ENCODE measurements at places on chromosomes 3 and 15.

DNA sequence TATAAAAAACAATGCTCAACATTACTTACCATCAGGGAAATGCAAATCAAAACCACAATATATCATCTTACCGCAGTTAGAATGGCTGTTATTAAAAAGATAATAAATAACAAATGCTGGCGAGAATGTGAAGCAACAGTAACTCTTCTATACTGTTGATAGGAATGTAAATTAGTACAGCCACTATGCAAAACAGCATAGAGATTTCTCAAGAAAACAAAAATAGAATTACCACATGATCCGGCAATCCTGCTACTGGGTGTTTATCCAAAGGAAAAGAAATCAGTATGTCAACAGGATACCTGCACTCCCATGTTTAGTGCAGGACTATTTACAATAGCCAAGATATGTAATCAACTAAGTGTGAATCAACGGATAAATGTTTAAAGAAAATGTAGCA, 48.1 kb downstream of the ADAM10 start:
- no peak for DNase-seq

- no peak for DNase-seq
These were observed 74.1 kb upstream of the POMGNT2 start for GRCh38 chr3:43180027-43180426.

DNA sequence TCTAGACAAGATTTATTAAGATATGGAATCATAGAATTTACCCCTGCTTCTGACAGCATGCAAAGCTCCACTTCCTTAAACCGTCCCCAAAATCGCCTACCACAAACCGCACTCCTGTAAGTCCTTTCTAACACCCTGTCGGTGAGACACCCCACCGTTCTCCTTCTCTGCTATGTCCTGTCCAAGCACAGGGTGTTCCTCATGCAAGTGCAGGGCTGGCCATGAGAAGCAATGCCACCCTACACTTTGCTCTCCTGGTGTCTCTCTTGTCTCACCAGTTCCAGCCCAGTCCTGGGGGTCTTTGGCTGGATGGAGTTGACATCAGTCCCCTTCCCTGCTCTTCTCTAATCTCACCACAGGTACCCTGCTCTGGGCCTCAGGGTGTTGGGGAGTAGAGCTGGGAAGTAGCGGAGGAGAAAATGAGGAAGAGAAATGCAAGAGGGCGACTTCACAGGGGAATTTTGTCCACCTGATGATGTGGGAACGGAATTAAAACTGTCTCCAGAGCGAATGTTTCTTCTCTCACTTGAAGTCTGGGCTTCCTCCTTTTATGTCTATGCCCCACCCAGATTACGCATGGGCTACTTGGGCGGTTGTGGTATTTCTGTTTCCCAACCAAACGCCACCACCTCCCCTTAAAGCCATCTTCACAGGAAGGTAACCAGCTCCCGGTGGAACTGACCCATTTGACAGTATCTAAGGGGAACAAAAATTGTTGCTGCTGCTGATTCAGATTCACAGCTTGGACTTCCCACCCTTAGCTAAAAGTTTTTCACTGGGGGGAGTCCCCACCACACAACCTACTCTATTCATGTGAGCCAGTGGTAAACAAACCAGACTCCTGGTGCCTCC, 49.9 kb downstream of the CASR start:
- no peak for DNase-seq

GRCh38 chr3:11362600-11362999, 90.4 kb downstream of the ATG7 start:
- DNase-seq, result no peak

DNA sequence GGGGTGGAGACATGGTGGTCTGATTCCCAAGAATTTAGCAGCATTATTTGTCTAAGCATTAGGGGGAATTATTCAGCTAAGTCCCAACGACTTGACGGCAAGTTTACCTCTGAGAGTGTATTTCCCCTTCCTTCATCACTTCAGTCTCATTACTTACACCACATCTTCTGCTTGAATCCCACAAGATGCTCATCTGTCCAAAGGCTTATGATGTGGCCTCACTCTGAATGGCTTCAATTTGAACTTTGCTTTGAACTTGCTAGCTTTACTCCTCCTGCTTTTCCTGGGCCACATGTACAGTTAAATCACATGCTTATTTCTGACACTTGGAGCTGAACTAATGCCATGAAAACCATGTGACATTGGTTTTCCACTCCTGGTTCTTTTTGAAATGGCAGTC, 231.3 kb upstream of the SATB1 start:
- DNase-seq, result no peak

DNA sequence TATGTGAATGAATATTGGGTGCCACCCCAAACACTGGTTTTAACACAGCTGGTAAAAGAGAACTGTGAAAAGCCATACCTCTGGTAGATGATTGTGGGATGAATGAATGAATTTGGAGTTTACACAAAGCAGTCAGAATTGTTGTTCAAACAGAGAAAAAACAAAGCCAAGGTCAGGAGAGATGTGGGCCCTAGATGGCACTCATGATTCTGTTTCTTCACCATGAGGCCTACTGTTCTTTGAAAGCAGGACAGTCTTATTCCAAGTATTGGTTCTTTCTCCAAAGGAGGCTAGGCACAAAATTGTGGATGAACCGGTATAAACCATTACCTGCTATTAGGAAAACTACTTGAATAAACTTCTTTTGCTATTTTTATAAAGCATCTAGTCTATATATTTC, 97.6 kb downstream of the SAMMSON start:
- DNase-seq, result no peak

GRCh38 chr3:52507359-52507758, 12.2 kb downstream of the STAB1 start:
- DNase-seq, result no peak

DNA sequence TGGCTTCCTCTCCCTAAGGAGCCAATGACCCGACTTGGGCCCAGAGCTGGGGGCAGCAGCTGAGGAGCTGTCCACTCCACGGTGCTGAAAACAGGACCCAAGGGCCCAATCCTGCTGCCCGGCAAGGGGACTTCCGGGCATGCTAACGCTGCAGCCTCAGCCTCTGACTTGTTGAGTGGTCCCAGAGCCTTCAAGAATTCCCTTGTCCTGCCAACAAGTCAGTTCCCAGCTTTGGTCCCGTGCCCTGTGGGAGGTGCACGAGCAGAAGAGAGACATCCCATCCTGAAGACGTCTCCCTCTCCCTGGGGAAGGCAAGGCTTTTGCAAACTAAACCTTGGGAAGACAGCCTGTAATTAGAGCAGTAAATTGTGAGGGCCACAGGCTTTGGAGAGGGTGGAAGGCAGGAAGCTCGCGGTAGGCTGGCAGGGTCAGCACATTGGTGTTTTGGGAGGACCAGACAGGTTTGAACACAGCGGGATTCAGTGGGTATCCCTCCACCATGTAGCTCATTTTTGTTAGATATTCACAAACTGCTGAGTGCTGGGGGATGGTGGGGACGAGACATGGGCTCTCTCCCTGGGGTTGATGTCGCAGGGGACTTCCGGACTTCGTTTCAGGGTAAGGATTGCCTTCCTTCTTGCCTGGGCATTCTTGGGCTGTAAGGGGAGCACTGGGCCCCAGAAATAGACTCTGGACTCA, 29.8 kb upstream of the PRR23E start:
- no peak for DNase-seq

- no peak for DNase-seq
These were observed 35.0 kb downstream of the KBTBD8 start for GRCh38 chr3:67033079-67033478.

DNA sequence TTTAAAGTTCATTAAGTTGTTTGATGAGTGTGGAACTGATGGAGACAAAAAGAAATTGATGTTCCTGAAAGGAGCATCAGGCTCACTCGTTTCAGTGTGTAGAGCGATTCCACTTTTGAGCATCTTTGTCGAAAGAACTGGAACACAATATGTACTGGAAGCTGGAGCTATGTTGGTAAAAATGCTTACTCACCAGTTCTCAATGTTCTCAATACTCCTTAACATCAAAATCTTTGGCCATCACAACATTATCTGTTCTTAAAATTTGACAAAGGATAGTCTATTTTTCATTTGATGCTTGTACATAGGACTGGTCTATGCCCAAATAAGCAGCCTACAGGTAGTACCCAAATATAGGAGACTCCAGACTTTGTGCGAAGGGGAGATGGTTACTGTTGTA, 18.7 kb downstream of the RYR3 start:
- DNase-seq, result no peak

- no peak for DNase-seq
These were observed 12.1 kb upstream of the CNBP start for GRCh38 chr3:129195731-129196256.

DNA sequence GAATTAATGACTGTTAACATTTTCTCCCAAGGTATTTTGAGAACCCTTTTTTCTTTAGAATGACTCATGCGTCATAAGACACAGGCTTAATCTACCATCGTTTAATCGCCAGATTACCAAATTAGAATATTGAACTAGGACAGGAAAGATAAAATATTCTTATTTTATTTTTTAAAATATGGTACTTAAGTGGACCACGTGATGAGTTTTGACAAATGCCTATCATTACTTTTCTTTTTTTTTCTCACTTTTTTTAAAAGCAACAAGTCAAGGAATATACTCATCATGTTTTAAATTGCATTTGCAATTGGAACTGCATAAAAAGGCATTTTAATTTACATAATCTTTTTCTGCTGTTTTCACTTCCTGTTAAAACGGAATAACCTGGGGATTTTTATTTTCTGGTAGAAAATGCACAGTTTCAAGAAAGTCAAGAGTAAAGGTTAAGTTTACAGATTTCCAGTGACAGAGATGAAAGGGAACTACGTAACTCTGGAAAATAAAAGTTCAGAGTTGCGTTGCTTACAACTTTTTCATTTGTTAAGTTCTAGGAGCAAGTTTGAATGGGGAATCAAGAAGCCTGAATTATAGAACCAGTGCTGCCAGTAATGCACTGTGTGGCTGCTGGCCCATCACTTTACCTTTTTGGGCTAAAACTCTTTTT, 23.6 kb downstream of the SIAH2 start:
- DNase-seq, result no peak
